ENCODE measurements at places on chromosomes 1 and 21.

GRCh38 chr1:193448682-193449461, 262.5 kb upstream of the B3GALT2 start:
- no peak for DNase-seq

GRCh38 chr1:197965132-197965840, 48.1 kb downstream of the LHX9 start:
- DNase-seq: no peak

DNA sequence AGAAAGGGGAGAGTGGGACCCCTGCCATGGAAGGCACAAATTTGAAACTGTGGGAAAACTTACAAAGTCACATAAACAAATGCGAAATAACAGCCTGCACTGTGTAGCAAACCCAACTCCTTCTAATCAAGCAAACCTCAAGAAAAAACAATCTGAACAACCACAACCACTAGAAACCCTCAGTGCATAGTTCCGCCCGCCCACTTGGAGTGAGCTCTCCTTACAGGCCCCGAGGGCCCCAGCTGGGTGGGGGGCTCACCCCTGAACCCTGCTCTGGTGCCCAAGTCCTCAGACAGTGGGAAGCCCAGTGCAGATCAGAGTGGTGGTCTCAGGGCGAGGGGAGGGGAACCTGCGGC, 931 bp upstream of the MXRA8 start:
- DNase-seq: no peak

- peak; percentile 80 for DNase-seq
Measured at GRCh38 chr1:209349363-209350308, 233.9 kb upstream of the CAMK1G start.

- DNase-seq: no peak
Measured at GRCh38 chr1:198535631-198536030, 4.8 kb downstream of the ATP6V1G3 start.

DNA sequence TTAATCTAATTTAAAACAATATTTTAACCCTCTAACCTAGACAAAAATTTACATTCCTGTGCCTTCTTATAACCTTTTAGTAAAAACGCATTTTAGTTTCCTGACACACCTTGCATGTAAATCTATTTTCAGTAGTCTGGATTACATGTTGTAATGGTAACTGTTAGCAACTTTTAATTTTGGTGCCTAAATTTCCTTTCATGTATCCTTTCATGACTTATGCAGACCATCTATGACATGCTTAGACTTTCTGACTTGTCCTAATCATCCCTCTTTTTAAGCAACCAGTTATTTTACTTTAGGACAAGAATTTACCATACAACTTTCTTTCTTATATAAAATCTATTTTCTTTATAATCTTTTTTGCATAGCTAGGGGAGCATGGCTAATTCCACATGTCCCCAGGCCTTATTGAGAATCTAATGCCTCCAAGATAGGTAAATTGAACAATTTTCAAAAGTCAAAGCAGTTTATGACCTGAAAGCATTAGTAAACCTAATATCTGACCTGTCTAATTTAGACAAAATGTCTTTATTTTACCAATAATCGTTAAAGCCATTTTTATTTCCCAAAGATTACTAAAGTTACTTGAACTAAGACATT, 57.5 kb upstream of the IL12RB2 start:
- no peak for DNase-seq

GRCh38 chr1:67170751-67171573, 4.7 kb downstream of the IL23R start:
- DNase-seq: no peak

DNA sequence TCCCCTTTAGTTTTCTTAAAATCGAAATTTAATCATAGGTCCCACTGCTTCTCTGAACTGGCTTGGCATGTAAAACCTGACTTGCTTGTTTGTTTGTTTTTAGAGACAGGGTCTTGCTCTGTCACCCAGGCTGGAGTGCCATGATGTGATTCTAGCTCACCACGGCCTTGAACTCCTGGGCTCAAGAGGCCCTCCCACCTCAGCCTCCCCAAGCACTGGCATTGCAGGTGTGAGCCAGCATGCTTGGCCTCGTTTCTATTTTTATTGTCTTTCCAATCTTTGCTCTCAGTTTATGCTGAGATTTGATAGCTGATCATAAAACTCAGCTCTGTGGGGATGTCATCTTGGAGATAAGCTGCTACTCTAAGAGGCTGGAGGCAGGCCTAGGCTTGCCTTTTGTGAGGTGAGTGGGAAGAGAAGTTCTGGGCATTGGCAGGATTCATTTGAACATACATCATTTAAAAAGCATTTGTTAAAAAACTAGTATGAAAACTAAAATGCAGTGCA, 51.5 kb upstream of the GCLM start:
- peak; percentile 70 for DNase-seq

DNA sequence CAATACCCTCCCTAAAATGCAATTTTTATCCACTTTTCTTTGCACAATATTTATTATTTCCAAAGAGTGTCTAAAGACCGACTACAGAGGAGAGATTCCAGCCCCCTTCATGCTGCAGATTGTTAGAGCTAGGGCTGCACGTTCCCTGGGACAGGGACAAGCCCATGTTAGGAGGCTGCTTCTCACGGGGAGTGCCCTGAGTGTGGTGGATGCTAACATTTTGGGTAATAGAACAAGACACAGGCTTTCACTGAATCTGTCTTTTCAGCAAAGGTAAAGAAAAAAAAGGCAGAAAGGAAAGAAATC, 125.4 kb downstream of the RIPK4 start:
- no peak for DNase-seq

DNA sequence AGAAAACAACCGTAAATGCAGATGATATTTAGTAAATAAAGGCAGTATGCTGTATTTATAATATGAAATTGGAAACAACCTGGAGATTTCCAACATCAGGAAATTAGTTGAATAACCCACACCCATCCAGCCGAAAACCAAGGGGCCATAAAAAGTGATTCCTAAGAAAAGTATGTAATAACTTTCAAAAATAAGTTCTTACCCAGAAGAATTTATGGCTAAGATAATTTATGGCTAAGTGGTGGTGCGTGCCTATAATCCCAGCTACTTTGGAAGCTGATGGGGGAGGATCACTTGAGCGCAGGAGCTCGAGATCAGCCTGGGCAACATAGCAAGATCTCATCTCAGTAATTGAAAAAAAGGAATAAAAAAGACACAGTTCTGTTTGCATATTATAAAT, 43.2 kb downstream of the TMCO4 start:
- no peak for DNase-seq

GRCh38 chr1:16980473-16981268, at the start of gene MFAP2:
Gene MFAP2 (minus strand): TSS chr1:16980620. CDS start chr1:16978273, 2,347 bp downstream.
- no peak for DNase-seq

- no peak for DNase-seq
Measured at GRCh38 chr1:184870319-184870718, 104.0 kb downstream of the NIBAN1 start.

DNA sequence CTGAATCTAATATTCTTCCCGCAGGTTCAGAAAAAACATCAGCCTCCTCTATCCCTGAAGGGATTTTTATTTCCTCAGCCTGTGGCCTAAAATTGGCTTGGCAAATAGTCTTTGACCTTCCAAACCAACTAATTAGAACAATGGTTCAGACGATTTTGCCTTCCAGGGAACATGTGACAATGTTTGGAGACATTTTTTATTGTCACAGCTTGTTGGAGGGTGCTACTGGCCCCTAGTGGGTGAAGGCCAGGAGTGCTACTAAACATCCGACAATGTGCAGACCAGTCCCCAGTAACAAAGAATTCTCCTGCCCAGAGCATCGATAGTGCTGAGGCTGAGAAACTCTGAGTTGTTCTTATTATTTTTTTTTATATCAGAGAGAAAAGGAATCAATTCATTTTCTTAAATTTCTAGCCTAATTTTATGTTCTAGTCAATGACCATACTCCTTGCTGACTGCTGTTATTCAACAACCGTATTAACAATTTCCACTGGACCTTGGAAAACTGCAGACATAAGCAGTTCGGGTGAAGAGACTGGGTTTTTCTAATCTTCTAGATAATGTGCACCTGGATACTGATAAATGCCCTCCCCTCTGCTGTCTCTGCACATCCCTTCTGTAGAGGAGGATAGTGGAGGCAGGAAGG, 280.7 kb downstream of the LMX1A start:
- DNase-seq: no peak

GRCh38 chr1:65527190-65527589, 106.7 kb downstream of the LEPR start:
- no peak for DNase-seq

- DNase-seq: no peak
Measured at GRCh38 chr1:2126331-2127186, 68.0 kb downstream of the FAAP20 start.

All from urinary bladder (tissue), 4 donors.